ENCODE measurements at places on chromosomes 7 and 10. TPM values are rescaled to one million over a fixed set of nuclear protein-coding genes. Genes with fewer than 3 reads are reported as not detected.

GRCh38 chr7:82032901-82033300 is 263.1 kb upstream of the HGF start:
- DNase-seq = no peak

Gene IFIT3
- 15.8 TPM for polyA plus RNA-seq

- DNase-seq = peak; percentile 52
These were observed 74.7 kb downstream of the CACNB2 start for GRCh38 chr10:18214691-18215563.

- no peak for DNase-seq
These were observed 95.4 kb upstream of the WDR11 start for GRCh38 chr10:120755771-120756170.

GRCh38 chr10:43680035-43680434 is 31.4 kb upstream of the ZNF32 start:
- no peak for DNase-seq

Gene GLI3
- polyA plus RNA-seq = 33.7 TPM

Gene POMZP3
- 15.0 TPM for polyA plus RNA-seq

Gene LIPM
- not detected for polyA plus RNA-seq

DNA sequence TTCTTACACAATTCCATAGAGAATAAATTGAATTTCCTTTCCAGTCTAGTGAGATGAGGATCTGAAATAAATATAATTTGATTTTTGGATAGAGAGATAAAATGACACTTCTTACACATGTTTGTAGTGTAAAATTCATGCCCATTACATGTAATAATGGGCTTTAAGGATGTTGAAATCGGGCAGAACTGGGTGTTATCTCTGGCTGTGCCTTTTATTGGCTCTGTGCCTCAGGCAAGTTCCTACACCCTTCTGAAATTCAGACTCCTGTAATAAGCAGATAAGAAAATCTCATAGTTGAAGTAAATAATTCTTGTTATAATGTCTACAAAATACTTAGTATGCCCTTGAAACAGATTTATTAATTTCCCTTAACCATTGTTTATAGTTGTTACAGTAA is 125.6 kb downstream of the SEMA3A start:
- no peak for DNase-seq

Gene ADAM8
- polyA plus RNA-seq = 2.2 TPM

DNA sequence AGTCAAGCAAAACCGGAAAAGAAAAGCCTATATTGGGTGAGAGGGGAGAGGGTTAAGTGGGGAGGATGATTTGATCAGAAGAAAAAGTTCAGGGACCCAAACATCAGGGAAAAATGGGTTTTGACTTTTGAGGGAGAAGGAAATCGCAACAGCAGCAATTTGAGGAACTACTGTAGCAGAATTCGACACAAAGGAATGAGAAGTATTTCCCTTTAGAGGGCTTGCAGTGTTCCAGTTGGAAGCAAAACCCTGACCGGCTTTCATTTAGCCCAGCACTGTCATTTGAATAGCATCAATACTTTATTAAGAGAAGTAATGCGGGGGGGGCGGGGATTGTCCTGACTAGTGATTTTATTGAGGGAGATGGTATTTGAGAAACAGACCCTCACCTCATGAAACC is 37.2 kb upstream of the GATA3 start:
- DNase-seq = no peak

DNA sequence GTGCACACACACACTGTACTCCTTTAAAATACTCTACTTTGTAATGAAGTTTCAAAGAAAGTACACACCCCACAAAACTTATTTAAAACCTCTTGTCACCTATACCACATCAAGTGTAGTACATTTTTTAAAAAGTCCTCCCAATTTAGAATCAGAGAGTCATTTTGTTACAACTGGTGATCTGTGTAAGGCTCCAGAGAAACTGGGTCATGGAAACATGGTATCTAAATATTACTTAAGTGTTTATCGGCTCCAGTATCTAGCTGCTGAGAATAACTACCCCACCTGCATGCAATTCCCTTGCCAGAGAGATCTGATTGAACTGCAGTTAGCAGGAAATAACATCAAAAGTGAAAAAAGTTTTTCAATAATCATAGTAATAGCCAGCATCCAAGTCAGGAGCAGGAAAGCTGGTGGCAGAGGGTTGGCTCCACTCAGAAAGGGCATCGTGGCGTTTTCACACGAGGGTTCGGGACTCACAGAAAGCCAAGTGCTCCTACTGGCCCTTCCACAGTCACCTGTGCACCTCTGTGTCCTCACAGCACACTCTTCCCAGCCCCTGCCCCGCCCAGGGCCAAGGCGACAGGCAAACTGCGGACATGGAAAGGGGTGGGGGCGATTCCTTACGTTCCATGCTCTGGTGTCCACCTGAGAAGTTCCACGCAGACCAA is 6.5 kb downstream of the RGS10 start:
- DNase-seq = no peak

DNA sequence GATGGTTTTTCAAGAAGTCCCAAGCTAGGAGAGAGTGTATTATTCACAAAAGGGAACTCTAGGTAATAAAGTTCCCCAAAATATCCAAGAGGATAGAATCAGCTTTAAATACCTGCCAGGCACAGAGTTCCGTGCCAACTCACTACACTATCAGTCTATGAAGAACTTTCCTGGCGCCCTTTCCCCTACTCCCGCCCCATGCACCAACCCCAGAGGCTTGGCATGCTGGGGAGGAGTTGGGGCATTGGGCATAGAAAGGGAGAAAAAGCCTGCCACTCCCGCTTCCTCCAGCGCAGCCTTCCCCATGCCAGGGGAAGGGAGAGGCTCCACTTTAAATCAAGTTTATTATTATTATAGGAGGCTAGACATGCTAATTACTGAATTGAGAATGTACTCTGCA is 54.9 kb downstream of the ZNF800 start:
- no peak for DNase-seq

DNA sequence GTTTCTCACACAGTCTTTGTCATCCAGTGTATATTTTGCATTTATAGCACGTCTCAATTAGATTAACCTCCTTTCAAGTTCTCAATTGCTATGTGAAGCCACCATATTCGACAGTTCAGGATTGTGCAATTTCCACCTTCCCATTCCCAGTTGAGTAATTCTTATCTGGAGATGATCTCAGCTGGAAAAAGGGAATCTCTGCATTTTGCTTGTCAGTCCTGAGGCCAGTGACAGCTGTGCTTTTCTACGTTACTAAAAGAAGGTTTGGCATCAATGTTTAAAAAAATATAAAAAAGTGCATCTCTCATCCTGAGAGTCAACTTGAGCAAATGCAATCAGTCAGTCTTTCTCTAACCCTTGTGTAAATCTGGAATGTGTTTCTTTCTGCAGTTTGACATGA is 247.7 kb downstream of the PRKG1 start:
- no peak for DNase-seq

DNA sequence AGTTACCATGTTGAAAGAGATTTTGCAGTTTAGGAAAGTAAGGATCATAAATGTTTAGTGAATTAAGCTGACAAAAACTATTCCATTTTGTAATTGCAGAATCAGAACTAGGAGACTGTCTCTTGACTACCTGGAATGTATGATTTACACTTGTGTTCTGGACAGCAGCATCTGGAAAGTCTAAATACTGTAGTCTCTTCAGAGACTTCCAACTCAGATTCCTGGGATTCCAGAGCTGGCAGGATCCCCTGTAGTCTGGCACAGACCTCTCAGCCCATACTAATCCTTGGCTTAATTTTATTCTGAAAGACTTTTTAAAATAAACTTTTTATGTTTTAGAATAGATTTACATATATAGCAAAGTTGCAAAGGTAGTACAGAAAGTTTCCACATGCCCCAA is 452.7 kb downstream of the DPP6 start:
- no peak for DNase-seq
